ENCODE measurements at places on chromosomes 7 and 10.

- no peak for DNase-seq
These were observed 233.3 kb upstream of the PTPRZ1 start for GRCh38 chr7:121639705-121640104.

GRCh38 chr10:51086710-51087109, 12.4 kb downstream of the PRKG1 start:
- no peak for DNase-seq

- DNase-seq, result no peak
These were observed 8.8 kb upstream of the VIPR2 start for GRCh38 chr7:159153511-159153910.

DNA sequence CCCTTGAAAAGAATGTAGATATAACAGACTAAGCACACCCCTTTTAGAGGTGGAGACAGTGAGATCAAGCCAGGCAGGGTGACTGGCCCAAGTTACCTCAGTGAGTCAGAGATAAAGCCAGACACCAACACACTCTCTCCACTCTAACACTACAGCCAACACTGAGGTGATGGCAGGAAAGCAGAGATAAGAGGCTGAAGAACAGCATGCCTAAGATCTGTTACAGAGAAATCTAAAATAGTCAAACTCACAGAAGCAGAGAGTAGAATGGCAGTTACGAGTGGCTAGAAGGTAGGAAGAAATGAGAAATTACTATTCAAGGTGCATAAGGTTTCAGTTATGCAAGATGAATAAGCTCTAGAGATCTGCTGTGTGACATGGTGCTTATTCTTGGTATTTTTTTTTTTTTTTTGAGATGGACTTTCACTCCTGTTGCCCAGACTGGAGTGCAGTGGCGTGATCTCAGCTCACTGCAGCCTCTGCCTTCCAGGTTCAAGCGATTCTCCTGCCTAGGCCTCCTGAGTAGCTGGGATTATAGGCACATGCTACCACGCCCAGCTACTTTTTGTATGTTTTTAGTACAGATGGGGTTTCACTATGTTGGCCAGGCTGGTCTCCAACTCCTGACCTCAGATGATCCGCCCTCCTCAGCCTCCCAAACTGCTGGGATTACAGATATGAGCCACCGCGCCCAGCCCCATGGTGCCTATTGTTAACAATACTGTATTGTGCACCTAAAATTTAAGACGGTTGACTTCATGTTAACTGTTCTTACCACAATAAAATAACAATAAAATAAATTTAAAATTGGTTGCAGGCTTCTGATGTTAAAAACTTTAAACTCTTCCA, 28.7 kb downstream of the ICA1 start:
- DNase-seq, result no peak

- DNase-seq, result peak; percentile 6
These were observed 32.8 kb upstream of the PHF14 start for GRCh38 chr7:10940704-10941355.

DNA sequence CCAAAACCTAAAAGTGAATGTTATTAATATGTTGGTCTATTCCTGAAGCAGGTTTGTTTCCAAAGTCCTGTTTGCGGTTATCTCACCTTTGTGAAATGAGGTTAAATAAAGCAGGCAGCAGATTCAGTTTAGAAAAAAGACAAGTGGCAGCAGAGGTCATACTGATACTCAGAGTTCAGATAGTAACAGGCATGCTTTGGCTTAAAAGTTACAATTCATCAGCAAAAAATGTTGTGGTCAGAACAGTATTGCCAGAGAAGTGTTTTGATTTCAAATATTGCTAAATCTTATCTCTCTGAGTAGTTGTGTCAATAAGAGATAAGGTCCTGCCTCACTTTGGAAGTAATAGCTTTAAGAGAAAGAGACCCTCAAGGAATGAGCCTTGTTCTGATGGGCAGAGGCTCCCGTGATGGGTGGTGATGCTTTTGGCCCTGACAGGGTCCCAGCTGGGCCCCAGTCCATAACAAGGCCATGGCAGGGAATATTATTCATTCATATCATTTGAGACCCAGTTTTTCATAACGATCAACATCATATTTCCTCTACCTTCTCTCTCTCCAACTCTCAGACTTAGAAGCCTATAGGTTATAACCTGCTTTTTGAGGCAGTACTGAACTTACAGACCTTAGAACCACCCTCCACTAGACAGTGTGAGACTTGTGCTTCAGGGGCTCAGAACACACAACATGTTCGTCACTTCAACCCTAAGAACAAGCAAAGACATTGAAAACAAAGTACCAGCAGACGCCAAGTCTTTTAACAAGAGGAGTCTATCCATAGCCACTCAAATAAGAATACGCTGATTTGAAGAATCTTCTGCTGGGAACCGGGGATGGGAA, 58.5 kb upstream of the AHR start:
- no peak for DNase-seq

DNA sequence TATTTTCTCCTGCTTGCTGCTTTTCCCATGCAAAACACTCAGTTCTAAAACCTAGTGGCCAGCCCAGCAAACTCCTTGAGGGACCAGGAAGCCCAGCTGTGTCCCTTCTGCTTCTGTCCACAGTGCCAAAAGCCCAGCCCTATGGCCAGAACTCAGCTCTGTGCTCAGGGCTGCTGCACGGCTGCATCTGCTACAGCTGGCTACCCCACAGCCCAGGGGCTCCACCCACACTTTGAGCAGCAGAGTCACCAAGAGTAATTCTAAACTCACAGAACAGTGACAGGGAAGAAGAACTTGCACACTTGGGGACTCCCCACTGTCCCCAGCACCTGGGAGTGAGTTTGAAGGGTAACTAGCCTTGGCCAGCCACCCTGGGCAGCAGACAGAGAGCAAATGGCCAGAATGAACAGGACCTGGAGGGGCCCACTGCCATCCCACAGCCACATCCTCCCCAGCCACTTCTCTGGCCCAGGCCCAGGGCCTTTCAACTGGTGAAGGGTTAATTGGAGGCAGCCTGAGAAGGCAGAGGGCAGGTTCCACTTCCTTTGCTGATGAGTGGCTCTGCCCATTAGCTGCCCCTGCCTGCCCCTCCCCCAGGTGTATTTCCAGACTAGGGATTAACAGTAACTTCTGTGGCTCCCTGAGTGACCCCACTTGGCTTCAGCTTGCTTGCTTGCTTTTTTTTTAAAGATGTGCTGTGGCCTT, 28.1 kb upstream of the TRIM8 start:
- no peak for DNase-seq

- no peak for DNase-seq
These were observed 92.5 kb downstream of the POU6F2 start for GRCh38 chr7:39069896-39070881.

GRCh38 chr7:90774706-90775105, 178.6 kb downstream of the CDK14 start:
- DNase-seq, result no peak

DNA sequence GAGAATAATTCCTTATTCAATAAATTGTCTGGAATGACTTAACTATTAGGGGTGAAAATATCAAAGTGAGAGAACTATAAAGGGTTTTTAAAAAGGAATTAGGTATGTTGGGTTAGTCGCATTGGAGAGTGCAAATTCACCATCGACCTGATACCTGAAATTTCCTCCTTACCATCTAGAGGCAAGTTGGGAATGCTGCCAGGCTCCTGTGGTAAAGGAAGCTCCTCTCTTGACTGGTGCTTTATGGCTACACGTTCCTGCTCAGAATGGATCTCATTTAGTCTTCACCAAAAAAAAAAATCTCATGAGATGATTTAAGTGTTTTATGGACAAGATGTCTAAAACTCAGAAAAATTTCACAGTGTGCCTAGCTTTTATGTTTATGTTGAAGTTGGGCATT, 129.8 kb downstream of the EGFR start:
- DNase-seq, result no peak

DNA sequence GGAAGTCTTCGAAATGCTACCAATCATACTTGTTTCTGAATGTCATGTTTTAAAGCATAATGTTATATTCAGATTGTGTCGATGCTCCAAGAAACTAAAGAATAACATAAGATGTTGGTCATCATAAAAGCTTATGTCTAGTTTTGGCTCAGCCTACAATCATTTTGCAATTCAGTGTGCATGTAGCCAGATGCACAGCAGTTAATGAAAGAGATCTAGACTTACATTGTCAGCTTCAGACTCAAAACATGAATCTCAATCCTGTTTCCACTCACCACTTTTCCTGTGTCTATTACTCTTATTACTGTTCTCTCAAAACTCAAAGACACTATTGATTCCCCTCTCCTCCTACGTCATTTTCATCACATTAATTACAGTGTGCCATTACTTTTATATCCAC, 21.4 kb downstream of the TMEM196 start:
- no peak for DNase-seq

DNA sequence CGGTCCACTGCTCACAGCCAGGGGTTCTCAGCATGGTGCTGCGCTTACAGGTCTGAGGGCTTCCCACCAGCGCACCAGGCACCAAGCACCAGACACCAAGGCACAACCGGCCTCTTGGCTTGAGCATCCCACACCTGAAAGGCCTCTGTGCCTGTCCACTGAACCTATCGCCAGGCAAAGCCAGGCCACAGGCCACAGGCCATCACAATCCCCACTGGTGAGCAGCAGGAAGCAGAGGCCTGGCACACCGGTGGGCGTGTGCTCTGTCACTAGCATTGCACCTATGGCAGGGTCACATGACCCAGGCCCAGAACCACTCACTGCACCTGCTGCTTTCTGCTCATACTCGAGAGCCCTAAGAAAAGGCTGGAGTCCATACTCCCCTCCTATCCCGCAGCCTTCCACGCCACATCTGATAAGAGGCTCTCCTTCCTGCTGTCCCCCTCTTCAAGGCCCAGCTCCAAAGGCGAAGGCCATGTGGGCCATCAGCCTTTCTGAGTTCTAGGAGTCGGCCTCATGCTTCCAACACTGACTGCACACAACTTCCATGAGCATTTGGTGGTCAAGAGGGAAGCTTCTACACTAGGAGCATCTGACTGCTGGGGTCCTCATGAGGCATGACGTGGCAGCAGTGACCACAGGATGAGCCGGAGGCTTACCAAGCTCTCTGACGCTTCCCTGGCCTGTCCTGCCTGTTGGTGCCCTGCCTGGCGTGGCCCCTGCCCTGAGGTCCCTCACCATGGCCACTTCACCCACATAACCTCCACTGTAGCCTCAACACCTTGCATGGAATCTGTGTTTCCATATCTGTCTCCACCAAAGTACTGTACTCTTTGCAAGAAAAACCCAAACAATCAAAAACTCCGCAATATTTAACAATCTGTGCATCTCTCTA, 166.3 kb downstream of the TNS3 start:
- DNase-seq, result no peak

DNA sequence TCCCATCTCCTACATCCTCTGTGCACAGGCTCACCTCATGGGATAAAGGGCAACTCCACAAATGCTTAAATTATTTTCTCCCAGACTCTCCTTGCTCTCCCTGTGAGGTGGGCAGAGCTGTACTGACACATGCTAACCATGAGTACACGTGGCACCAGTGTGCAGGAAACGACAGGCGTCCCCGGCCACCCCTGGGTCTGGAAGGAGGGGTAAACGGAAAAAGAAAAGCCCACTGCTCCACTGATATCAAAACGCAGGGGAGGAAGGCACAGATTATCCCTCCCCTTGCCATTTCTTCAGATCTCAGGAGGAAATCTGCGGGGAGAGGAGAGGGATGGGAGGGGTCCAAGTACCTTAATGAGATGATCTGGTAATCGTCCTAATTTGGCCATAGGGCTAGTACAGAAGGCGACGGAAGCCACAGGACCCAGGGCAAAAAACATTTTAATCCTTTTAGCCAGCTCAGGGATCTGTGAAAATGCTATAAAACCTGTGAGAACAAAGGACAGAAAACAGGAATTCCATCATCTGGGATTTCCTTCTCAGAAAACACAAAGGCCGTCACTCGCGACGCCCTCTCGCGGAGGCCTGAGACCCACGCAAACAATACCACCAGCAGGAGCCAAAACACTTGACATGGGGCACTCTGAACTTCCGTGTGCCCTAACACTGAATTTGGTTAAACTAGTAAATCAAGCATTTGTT, 17.8 kb upstream of the CH25H start:
- DNase-seq, result no peak

- no peak for DNase-seq
These were observed 47.4 kb downstream of the BICC1 start for GRCh38 chr10:58560068-58560467.

DNA sequence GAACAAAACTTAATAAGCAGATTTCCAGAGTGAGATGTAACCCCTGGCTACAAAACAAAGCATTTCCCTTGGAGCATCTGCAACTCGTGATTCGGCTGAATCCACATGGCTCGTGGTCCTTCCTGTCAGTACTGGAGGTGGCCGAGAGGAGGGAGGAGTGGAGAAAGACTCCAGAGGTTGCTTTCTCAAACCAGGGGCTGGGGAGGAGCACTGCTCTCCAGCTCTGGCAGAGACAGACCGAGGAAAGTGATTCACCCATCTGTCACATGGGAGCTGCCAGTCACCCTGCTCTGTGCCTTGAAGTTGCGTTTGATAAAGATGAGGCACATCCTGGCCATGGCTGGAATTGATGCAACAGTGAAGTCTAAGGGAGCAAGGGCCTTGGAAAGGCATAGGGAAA, 72.7 kb downstream of the COL13A1 start:
- no peak for DNase-seq

All from HEK293T (cell line).